ENCODE measurements at places on chromosomes 5 and 9. TPM values are rescaled to one million over a fixed set of nuclear protein-coding genes. Genes with fewer than 3 reads are reported as not detected.

DNA sequence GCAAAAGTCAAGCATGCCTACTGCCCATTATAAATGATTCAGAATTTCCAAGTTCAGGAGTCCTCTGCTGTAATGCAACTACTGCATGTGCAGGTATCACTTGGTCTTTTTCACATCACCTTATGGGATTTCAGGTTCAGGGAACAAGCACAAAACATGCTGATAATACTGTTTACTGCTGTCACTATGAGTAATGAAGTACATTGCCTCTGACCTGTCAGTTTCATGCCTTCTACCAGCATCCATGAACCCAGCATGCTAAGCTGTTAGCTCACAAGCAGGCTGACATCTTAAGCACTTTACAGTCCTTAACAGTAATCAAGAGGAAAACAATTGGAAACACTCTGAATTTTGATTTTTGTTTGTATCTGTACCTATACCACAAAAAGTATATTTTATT lies 743.8 kb downstream of the CDH12 start:
- DNase-seq: no peak

DNA sequence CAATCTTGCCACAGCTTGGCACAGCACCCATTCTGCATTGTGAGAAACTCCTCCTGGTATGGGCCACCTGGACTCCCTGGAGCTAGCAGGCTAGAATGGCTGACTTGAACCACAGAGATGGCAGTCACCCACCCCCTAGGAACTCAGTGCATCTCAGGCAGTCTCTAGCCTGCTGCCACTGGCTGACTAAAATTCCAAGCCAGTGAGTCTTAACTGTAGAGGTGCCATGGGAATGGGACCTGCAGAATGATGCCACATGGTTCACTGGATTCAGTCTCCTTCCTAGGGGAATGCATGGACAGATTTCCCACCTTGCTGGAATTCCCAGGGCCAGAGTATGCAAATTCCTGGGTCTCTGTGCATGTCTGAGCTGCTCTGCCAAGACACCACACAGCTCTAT lies 382.9 kb downstream of the MAN2A1 start:
- DNase-seq: no peak

GRCh38 chr9:73667749-73668148 lies 516.1 kb downstream of the ANXA1 start:
- DNase-seq: no peak

FOXD4L6 gene
- not detected for total RNA-seq

GRCh38 chr9:33300546-33300945 lies 10.2 kb downstream of the NFX1 start:
- DNase-seq: no peak
